Inflammatory macrophage treated with lipopolysaccharide for 4 hours (primary cell): ENCODE measurements at places on chromosomes 12 and 14.

GRCh38 chr12:95368931-95369330, 105.0 kb upstream of the METAP2 start:
- no peak for DNase-seq

- DNase-seq = no peak
These were observed 102.2 kb downstream of the TMX1 start for GRCh38 chr14:51342226-51342625.

DNA sequence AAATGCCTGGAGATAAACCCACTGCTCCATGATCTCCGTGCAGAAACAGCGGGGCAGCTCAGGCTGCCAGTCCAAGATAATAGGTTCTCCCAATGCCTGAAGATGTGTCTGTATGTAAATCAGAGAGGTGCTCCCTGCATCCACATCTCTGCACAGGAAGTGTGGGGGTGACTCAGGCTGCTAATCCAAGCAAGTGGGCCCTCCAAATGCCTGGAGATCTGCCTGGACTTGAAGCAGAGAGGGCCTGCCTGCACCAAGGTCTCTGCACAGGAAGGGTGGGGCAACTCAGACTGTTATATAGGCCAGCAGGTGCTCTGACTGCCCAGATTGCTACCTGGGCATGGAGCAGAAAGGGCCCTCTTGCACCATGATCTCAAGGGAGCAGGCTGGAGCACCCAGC, 504.7 kb downstream of the LRFN5 start:
- DNase-seq = no peak

DNA sequence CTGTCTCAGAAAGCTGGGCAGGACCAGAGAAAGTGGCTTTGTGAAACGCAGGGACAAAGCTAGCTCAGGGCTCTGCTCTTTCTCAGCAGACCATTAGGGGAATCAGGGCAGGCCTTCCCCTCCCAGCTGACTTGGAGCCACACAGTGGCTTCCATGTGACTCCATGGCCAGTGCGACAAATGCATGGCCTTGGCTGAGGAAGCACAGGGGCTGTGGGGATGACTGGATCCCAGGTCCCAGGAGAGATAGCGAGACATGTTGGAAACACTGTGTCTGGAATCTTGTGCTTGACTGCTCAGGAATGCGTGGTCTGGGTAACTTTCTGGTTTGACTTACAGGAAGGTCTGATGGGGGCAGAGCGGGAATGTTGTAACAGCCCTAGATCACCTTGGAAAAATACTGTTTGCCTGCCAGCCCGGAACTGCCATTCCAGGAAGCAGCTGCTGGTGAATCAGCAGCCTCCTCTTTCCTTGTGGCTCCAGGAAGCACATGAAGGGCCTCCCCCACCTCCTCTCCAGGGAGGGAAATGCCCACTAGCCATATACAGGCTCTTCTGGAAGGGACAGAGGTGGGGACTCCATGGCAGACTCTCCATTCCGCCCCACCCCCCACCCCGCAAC, 133.5 kb upstream of the HIF1A start:
- peak; percentile 79 for DNase-seq

- DNase-seq = no peak
These were observed 1169.4 kb downstream of the GALC start for GRCh38 chr14:86823581-86823980.

DNA sequence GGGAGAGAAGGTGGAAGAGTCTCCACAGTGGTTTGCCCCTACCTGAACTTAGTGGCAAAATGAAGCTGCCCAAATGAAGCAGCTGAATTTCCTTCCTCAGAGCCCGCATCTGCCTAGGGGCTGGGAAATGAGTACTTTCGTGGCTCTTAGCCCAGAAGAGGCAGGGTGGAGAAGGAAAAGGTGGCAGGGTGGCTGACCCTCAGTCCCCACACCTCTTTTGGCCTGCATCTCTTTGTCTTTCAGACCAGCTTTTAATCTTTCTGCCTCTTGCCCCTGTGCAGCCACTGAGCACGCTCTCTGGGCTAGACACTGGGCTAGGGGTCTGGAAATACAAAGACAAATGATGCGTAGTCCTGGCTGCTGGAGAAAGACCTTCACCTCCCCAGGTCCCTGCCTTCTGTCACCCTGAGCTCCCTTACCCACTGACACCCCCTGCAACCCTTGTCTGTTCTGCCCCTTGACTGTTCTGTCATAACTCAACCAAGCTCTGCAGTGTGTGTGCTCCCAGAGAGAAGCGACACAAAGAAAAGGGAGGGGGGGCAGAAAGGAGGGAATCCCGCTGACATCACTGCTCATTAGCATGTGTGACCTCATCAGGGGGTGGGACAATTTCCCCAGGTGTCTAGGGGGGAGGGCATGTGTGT, 371 bp upstream of the REM2 start:
- DNase-seq = peak; percentile 6

DNA sequence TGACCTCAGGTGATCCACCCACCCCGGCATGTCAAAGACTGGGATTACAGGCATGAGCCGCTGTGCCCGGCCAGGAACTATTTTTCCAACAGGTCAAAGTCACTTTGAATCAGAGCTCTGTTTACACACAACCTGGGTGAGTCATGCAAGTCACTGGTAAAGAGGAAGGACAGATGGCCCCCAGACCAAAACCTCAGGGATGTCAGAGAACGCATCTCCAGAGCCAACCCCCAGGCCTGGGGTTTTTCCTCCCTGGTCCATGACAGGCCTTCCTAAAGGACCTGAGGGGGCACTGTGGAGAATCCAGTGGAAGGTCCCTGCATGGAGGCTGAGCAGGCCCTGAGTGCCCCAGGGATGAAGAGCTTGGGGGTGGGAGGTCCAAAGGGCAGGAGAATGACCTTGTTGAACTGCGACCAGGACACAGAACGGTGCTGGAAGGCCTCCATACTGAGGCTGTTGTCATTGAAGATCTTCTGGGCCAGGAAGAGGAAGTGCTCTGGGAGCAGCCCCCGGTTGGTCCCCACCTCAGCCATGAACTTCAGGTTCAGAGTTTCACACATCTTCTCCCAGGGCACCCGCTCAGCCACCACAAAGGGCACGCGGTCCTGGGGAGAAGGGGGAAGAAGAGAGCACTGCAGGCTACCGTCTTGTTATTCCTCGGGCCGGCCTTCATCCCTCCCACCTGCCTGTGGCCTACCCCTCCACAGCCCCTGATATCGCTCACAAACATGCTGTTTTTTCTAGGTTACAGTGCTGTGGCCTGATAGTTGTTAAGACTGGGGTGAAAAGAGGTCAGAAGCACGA, 9.1 kb downstream of the STAT6 start:
- DNase-seq = no peak
